ENCODE measurements at places on chromosomes 1 and 21. TPM values are rescaled to one million over a fixed set of nuclear protein-coding genes. Genes with fewer than 3 reads are reported as not detected.

Gene MPL
- total RNA-seq = not detected

Gene ERMAP
- 5.1 TPM for total RNA-seq

- no peak for DNase-seq
Measured at GRCh38 chr1:230159580-230159979, 92.5 kb downstream of the GALNT2 start.

GRCh38 chr1:86289161-86289560 is 107.0 kb downstream of the ODF2L start:
- DNase-seq = no peak

GRCh38 chr1:102919659-102920058 is 188.7 kb downstream of the COL11A1 start:
- DNase-seq = no peak

Data from OCI-LY7 (cell line).